MCF 10A (cell line): ENCODE measurements at places on chromosomes 2 and 18. TPM values are rescaled to one million over a fixed set of nuclear protein-coding genes. Genes with fewer than 3 reads are reported as not detected.
A peak's percentile ranks its signal among the peaks of the same experiment; 100 is the strongest.

IL1RL2 gene
- not detected in 2 replicates for total RNA-seq

ANKRD29 gene
- 2.4 and 3.8 TPM in 2 replicates for total RNA-seq

TMEFF2 gene
- not detected in 2 replicates for total RNA-seq

DNA sequence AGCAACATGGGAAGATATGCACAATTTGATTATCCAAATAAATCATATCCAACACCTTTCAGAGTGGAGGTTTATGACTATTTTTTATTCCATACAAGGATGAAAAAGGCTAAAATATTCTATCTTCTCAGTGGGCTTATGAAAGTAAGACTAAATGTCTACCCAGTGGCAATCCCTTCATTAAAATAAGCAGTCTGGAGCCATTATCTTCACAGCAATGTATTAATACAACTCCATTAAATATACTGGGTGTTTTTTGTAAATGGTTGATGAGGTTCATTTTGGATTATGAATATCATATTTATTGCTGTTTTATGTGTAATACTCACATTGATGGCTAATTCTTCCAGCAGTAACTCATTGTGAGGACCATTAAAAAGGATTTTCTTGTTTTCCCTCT lies 352.7 kb upstream of the SOX11 start:
- DNase-seq = no peak
- H3K4me3 ChIP-seq = no peak overlapping the region
- H3K27me3 ChIP-seq = no peaks in the 10 kb centered on the region
- H3K27ac ChIP-seq = no peak overlapping the region

GRCh38 chr2:9984871-9985480 lies 33.5 kb downstream of the GRHL1 start:
- no peak overlapping the region for H3K27ac ChIP-seq
- H3K4me1 ChIP-seq = no peaks in the 10 kb centered on the region
- no peak for DNase-seq
- H3K27me3 ChIP-seq = no peaks in the 10 kb centered on the region

DNA sequence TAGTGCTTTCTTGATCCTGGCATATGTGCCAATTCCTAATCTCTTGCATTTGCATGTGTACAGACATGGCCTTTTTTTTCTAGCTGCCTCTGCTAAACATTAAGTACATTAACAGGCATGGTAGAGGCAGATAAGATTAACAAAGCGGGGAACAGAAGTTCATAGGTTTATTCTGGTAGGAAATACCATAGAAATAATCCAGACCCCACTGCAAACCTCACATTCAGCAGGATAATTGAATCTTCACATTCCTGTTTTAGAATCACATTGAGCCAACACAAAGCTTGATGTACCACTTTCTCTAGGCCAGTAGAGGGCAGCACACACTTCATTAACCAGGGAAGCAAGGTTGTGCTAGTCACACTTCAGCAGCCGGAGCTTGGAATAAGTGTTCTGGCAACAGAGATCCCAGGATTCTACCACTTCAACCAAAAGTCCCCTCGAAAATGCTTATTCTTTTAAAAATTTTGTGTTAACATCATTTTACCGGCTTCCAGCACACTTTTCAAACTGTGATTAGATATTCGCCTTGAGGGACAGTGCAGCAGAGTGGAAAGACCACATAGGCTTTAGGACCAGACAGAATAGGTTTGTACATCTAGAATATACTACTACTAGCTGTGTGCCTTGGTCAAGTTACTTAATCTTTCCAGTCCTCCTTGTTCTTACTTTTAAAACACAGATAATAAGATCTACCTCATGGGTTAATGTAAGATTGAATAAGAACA lies 420.2 kb upstream of the CHST9 start:
- H3K27me3 ChIP-seq = no peaks in the 10 kb centered on the region
- peaks cover 5% of the 10 kb centered on the region for H3K4me1 ChIP-seq
- H3K36me3 ChIP-seq = no peaks in the 10 kb centered on the region
- H3K27ac ChIP-seq = no peak overlapping the region
- no peak overlapping the region for H3K4me3 ChIP-seq
- DNase-seq = peak; percentile 78

DNA sequence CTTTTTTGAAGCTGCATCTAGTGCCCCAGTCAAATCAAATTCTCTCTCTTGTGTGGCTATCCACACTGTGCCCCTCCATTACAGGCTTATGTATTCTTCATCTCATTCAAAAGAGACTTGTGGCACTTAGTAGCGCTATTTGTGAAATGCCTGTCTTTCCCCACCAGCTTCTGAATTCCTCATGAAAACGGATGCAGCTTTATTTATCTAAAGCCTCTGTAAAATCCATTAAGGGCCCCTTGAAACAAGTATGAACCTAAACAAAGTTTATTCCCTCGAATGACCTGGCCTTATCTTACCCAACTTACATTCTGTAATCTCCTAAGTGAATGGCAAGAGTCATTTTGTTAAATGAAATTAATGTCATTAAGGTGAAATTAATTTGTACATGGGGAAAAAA lies 417.4 kb upstream of the PIK3C3 start:
- DNase-seq = no peak
- H3K4me1 ChIP-seq = no peaks in the 10 kb centered on the region
- H3K27ac ChIP-seq = no peak overlapping the region
- H3K4me3 ChIP-seq = no peak overlapping the region
- H3K36me3 ChIP-seq = no peaks in the 10 kb centered on the region

- no peaks in the 10 kb centered on the region for H3K27me3 ChIP-seq
- H3K4me3 ChIP-seq = peak overlapping the region; percentile 1
- peaks cover 20% of the 10 kb centered on the region for H3K4me1 ChIP-seq
Measured at GRCh38 chr18:58117786-58118403, 73.9 kb downstream of the NEDD4L start.
